Common myeloid progenitor, CD34-positive (primary cell): ENCODE measurements at places on chromosomes 6 and 20.

DNA sequence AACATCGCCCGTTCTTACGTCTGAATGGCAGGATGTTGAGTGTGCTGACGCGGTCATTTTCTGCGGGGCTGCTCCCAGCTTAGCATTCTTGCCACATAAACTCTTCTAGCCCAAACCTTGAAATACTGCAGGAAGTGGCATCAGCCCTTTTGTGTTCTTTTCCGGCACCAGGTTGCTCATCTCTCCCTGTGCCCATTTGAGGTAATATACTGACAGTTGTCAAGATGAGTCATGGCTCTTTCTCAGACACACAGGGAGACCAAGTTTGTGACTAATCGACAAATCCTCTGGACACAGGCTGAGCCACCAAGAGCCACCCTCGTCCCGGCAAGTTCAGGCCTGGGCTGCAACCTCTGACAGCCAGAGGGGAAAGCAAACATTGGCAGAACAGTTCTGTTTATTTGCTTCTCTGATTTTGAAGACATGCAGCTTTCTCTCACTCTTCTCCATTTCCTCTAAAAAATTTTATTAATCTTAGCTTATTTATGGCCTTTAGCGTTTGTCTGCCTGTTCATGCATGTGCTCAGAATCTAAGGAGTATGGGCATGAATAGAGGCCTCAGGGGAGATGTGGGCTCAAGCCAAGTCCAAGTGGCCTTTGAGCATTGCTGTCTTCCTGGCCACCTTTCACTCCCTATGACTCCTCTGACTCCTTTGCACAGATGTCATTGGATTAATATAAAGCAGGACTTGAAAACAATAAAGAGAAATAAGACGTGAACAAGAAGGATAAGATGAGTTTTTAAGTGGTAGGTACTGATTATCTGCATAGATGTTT lies 328.2 kb upstream of the JAG1 start:
- no peaks in the 10 kb centered on the region for H3K4me1 ChIP-seq
- no peak overlapping the region for H3K27ac ChIP-seq
- H3K27me3 ChIP-seq: no peaks in the 10 kb centered on the region
- no peak for DNase-seq
- H3K4me3 ChIP-seq: no peak overlapping the region
- no peaks in the 10 kb centered on the region for H3K36me3 ChIP-seq

GRCh38 chr20:60192326-60192725 lies 234.1 kb downstream of the CDH26 start:
- H3K4me3 ChIP-seq: no peak overlapping the region
- no peaks in the 10 kb centered on the region for H3K27me3 ChIP-seq
- no peaks in the 10 kb centered on the region for H3K36me3 ChIP-seq
- no peaks in the 10 kb centered on the region for H3K4me1 ChIP-seq
- no peak for DNase-seq

DNA sequence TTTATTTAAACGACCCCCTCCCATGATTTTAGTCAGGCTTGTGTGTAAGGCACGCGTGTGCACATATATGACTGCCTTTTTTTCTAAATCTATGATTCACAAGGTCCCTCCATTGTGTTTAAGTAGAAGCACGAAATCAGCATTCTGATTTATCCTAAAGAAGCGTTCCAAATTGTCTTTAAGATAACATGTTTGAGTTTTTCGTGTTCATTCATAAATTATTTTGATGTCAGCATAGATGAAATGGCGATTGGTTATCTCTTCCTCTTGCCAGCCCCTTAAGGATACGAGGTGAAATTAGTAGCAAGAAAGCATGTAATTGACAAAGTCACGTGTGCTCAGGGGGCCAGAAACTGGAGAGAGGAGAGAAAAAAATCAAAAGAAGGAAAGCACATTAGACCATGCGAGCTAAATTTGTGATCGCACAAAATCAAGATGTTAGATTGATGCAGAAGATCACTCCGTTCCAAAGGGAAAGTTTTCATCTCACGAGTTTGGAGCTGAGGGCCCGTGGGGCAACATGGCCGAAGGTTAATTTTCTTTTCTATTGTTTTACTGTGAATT lies at the start of gene LIN28B:
Gene LIN28B (plus strand): TSS at position 377 of the 564 bp plus-strand sequence. CDS start 144 bp downstream, at position 521.
- H3K27ac ChIP-seq: peak within 1 kb of the TSS; percentile 73
- peaks cover 1% of the 10 kb centered on the region for H3K4me1 ChIP-seq
- H3K4me3 ChIP-seq: no peak within 1 kb of the TSS
- H3K27me3 ChIP-seq: peaks cover 55% of the 10 kb centered on the region
- no peaks in the 10 kb centered on the region for H3K36me3 ChIP-seq
- no peak for DNase-seq

DNA sequence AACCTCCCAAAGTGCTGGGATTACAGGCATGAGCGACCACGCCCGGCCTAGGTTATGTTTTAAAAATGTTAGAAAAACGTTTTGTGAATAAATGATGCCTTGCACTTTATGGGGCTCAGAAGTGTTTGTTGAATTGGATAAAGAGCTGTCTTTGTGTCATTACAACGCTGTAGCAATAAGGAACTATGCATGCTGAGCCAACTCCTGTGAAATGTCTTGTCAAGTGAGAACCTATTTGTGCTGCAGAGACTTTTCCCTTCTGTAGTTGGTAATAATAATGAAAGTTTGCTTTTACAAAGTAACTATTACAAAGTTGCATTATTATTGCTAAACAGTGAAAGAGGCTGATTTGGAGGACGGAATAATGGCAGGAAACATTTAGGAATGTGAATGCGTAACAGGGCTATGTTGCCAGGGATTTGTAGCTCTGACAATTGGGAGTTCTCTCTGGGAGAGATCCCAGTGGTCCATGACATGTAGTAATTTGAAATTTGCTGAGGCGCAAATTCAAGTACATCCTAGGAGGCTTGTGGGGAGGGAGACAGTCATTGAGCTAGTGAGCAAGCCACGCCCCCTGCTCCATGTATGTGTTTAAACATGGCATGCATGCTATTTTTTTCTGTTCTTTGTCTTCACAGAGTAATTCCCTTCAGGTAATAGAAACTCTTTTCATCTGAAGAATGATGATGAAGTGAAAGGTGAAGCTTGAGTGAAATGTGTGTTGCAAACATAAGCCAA lies 16.8 kb upstream of the BICRAL start:
- peaks cover 1% of the 10 kb centered on the region for H3K36me3 ChIP-seq
- no peak overlapping the region for H3K27ac ChIP-seq
- no peak overlapping the region for H3K4me3 ChIP-seq
- no peaks in the 10 kb centered on the region for H3K27me3 ChIP-seq
- DNase-seq: no peak

DNA sequence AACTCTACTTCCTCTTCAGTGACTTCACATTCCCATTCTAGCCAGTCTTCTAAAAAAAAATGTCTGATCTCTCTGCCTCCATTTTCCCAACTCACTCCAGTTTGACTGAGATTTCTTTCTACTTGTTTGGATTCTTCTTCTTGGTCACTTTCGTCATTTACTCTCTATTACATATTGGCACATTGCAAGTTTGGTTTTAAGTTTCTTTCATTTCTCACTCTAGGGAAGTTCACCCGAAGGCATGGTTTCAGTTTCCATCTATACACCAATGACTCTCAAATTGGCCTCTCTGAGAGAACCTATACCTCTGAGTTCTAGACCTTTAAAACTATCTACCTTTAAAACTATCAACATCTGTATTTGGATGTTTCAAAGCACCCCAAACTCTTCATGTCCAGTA lies 51.3 kb downstream of the CD109 start:
- no peaks in the 10 kb centered on the region for H3K36me3 ChIP-seq
- DNase-seq: peak; percentile 38
- peak overlapping the region; percentile 5 for H3K27ac ChIP-seq
- peaks cover 6% of the 10 kb centered on the region for H3K4me1 ChIP-seq

DNA sequence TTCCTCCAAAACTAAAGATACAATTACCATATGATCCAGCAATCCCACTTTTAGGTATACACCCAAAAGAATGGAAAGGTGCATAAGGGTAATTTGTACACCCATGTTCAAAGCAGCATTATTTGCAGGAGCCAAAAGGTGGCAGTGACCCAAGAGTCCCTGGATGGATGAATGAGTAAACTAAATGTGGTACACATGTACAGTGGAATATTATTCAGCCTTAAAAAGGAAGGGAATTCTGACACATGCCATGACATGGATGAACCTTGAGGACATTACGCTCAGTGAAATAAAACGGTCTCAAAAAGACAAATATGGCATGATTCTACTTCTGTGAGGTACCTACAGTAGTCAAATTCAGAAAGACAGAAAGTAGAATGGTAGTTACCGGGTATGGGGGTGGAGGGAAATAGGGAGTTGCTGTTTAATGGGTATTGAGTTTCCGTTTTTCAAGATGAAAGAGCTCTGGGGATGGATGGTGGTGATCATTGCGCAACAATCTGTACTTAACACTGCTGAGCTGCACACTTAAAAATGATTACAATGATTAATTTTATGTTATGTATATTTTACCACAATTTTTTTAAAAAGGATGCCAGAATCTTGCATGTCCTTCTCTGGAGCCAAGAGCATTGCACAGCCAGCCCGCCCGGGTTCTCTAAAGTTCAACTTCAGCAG lies 518.9 kb upstream of the JARID2 start:
- H3K27me3 ChIP-seq: no peaks in the 10 kb centered on the region
- no peak overlapping the region for H3K4me3 ChIP-seq

GRCh38 chr6:51398064-51398705 lies 579.5 kb downstream of the TFAP2B start:
- no peak overlapping the region for H3K4me3 ChIP-seq
- H3K36me3 ChIP-seq: no peaks in the 10 kb centered on the region
- no peaks in the 10 kb centered on the region for H3K27me3 ChIP-seq

DNA sequence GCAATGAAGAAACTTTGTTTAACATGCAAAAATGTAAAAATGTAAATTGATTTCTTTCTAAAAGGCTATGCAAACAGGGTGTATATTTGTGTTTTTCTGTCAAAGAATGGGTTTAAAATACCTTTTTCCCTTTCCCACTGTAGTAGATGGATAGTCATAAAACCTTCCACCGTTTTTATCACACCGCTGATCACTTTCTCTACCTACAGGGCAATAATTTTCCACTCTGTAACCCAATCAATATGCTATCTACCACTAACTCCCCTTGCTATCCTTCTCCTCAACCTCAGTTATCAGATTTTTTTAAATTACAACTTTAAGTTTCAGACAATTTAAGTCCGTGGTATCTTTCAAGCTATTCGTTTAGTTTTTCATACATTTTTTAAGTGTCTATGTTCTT lies 91.4 kb upstream of the ARID1B start:
- H3K4me3 ChIP-seq: peak overlapping the region; percentile 87
- H3K36me3 ChIP-seq: no peaks in the 10 kb centered on the region
- H3K27me3 ChIP-seq: no peaks in the 10 kb centered on the region
- peaks cover 25% of the 10 kb centered on the region for H3K4me1 ChIP-seq
- H3K27ac ChIP-seq: peak overlapping the region; percentile 97
- no peak for DNase-seq

DNA sequence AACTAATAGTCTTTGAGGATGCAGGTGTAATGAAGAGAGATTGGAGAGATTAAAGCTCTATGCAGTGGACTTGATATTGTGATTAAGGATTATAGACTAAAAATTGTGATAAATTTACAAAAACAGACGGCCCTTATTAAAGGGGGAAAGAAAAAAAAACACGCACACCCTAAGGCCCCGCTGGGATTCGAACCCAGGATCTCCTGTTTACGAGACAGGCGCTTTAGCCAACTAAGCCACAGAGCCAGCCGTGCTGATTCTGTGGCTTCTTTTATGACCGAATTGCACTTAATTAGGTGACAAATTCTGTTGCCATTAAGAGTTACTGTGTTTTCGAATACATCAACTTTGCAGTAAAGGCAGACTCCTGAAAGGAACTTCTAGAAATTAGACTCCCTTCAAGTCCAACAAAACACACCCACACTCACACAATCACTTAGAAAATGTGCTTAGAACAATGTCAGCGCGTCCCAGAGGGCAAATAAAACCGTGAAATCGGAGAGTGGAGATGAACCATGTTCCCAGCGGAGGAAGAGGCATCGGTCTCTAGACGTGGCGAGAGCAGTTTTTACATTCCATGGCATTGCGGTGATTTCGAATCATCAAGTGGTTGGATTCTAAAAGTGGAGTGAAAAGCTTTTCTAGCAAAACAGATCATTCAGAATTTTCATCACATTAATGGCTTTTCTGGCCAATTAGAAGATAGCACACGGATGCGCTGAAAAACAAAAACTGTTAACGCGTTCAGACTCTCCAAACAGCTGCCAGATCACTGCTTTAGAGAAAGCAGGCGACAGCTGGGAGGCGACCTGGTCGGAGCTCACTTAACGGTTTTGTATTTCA lies 122.6 kb downstream of the GPX5 start:
- peaks cover 54% of the 10 kb centered on the region for H3K27me3 ChIP-seq
- peak; percentile 73 for DNase-seq
- no peak overlapping the region for H3K27ac ChIP-seq
- peak overlapping the region; percentile 88 for H3K4me3 ChIP-seq

DNA sequence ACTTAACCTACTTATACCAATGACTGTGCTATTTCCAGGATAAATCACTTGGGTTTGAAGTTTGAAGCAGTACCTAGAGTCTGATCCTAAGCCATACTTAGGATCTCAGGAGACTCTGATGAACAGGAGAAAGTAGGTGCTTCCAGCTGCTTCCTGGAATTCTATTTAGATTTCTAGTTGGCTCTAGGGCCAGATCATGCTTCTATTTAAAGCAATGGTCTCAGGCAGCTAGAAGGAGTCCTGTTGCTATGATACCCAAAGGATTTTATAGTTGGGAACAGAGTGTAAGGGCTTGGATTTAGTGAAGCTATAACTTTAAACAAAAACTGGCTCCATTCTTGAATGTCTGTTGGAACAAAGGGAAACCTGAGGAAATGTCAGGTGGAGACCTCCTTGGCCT lies 52.4 kb upstream of the TINAG start:
- no peak overlapping the region for H3K4me3 ChIP-seq
- H3K27me3 ChIP-seq: no peaks in the 10 kb centered on the region
- no peaks in the 10 kb centered on the region for H3K36me3 ChIP-seq
- no peaks in the 10 kb centered on the region for H3K4me1 ChIP-seq
- no peak overlapping the region for H3K27ac ChIP-seq

GRCh38 chr20:51540580-51540979 lies 1.9 kb downstream of the NFATC2 start:
- DNase-seq: no peak
- peaks cover 66% of the 10 kb centered on the region for H3K4me1 ChIP-seq
- H3K27ac ChIP-seq: peak overlapping the region; percentile 97
- H3K4me3 ChIP-seq: no peak overlapping the region
- H3K27me3 ChIP-seq: no peaks in the 10 kb centered on the region

GRCh38 chr6:40855168-40855880 lies 183.7 kb downstream of the UNC5CL start:
- no peak overlapping the region for H3K4me3 ChIP-seq
- H3K27me3 ChIP-seq: peaks cover 3% of the 10 kb centered on the region
- DNase-seq: no peak
- no peaks in the 10 kb centered on the region for H3K36me3 ChIP-seq

DNA sequence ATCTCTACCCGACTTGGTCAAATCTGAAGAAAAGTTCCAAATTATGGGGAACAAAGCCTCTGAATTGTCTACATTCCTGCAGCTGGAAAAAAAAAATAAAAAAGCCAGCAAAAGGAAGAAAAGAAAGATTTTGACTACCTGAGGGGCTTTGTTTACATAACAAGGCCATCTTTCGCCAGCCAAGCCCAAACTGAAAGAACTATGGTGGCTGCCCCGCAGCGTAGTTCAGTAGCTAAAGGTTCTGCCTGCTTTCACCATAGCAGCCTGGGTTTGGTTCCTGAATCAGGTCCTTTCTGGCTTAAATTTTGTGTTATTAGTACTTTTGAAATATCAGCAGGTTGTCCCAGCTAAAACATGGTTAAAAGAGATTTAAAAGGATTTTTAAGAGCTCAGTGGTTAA lies 35.4 kb downstream of the ZNF133 start:
- no peak overlapping the region for H3K27ac ChIP-seq
- H3K36me3 ChIP-seq: no peaks in the 10 kb centered on the region
- no peak overlapping the region for H3K4me3 ChIP-seq
- H3K27me3 ChIP-seq: no peaks in the 10 kb centered on the region
- peaks cover 2% of the 10 kb centered on the region for H3K4me1 ChIP-seq
